Colonic mucosa (tissue), 4 donors: ENCODE measurements at places on chromosomes 13 and 19. TPM values are rescaled to one million over a fixed set of nuclear protein-coding genes. Genes with fewer than 3 reads are reported as not detected.

GRCh38 chr13:21100994-21101757, 39.8 kb upstream of the LATS2 start:
- no peak for DNase-seq

TRMT1 gene
- 40.1 TPM for total RNA-seq

DNA sequence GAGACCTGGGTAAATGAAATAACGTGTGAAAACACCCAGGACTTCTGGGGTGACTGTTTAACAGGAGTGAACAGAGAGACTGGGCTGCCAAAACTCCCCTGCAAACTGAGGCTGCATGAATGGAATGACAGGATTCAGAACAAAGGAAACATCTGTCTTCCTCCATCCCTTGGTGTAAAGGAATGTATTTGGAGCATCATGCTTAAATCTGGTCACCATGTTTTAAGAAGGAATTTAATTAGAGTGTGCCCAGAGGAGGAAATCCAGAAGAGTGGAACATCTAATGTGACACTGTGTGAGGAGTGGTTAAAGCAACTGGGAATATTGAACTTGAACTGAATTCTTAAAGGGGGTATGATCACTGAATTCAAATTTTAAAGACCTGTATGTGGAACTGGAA, 437.2 kb downstream of the LIG4 start:
- DNase-seq: no peak

- no peak for DNase-seq
These were observed 15.1 kb upstream of the PDX1 start for GRCh38 chr13:27904719-27905118.

GRCh38 chr13:34207334-34207733, 389.4 kb downstream of the RFC3 start:
- DNase-seq: no peak

HIPK4 gene
- not detected for total RNA-seq

DNA sequence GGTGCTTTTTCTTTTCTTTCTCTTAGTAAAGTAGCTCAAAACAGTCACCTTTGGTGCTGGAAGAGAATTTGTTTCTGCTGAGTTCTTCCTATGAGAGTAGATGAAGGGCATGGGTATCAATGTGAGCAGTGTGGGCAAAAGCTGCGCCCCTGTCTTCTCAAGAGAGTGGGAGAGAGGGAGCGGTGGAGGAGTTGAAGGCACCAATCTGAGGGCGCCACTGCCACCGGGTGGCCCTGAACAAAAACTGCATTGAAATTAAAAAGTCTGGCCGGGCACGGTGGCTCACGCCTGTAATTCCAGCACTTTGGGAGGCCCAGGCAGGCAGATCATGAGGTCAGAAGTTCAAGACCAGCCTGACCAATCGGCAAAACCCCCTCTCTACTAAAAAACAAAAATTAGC, 28.7 kb upstream of the EPHX3 start:
- DNase-seq: no peak

- DNase-seq: no peak
These were observed 1.2 kb downstream of the RFXAP start for GRCh38 chr13:36820222-36820621.
